ENCODE measurements at places on chromosomes 2 and 18.
A peak's percentile ranks its signal among the peaks of the same experiment; 100 is the strongest.

DNA sequence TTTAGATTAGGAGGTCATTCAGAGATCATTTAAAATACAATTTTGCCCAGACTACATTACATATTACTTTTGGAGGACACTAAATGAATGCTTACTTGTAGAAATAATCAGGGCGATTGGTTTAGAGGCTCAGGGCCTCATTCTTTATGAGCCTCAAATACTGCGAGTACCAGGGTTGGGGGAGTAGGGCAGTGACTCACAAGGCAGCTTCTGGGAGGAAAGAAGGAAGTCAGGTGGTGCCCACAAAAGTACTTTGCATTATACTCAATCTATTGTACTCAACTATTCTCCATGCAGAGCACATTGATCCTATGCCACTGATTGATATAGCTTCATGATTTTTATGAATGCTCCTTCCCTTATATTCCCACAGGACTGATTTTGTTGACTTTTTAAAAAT is 166.9 kb downstream of the SOCS6 start:
- no peak for DNase-seq

GRCh38 chr2:38409156-38410102 is 32.4 kb upstream of the ATL2 start:
- DNase-seq = peak; percentile 57

DNA sequence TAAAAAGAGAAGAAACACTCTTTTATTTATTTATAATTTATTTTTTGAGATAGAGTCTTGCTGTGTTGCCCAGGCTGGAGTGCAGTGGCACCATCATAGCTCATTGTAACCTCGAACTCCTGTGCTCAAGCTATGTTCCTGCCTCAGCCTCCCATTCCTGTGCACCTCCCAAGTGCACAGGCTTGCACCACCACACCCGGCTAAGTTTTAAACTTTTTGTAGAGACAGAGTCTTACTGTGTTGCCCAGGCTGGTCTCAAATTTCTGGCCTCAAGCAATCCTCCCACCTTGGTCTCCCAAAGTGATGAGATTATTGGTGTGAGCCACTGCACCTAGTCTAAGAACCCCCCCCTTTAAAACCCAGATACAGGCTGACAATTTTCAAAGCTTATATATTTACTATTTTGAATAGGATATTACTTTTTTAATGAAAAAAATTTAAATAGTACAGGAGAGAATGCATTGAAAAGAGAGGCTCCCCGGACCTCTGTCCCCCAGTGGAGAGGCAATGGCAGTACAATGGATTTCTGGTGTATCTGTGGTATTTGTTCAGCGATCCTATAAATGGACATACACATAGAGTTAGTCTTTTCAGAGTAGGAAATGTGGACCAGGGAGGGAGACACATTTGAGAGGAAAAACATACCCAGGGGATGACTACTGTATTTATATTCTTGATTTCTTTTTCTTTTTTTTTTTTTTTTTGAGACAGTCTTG is 48.1 kb upstream of the CNOT11 start:
- no peak for DNase-seq

DNA sequence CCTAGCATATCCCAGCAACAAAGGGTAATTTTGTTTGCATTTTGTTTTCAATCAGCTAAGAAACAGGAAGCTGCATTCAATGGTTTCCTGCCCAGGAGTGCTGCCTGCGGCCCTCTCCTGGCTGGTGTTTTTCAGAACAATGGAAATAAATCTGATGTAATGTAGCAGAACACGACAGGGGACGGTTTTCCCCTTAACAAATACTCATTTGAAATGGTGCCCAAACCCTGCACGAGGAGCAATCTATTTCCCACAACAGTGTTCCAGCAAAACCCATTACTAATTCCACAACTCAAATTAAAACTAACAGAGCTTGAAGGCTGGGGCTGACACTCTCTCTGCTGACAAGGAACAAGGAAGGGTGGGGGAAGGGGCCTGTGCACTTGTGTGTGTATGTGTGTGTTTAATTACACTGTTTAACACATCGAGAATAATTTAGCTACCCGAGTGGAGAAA is 8.7 kb downstream of the CAPN13 start:
- DNase-seq = no peak

DNA sequence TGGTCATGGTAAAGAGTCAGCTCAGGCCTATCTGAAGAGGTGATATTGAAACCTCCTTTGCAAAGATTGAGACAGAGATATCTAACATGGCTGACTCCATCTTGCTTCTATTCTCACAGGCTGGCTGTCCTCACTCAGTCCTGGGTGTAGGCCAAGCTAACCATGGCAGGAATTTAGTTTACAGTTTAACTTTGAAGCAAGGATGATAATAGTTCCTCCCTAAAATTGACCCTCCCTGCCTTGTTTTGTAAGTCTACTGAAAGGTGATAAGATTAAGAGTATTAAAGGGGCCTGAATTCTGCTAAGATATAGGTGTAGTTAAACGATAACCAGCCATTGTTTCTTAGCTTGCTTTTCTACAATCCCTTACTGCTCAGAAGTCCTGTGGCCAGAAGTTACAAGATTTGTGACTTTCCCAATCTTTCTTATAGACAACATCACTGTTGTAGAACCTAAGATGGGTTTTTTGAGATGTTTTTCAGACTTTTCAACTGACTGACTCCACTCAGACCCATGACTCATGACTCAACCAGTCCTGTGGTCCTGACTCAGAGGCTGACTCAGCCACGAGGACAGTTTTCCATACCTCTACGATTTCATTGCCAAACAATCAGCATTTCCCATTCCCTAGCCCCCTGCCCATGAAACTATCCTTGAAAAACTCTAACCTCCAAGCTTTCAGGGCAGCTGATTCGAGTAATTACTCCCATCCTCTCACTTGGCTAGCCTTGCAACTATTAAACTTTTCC is 195.7 kb upstream of the SESTD1 start:
- DNase-seq = no peak

DNA sequence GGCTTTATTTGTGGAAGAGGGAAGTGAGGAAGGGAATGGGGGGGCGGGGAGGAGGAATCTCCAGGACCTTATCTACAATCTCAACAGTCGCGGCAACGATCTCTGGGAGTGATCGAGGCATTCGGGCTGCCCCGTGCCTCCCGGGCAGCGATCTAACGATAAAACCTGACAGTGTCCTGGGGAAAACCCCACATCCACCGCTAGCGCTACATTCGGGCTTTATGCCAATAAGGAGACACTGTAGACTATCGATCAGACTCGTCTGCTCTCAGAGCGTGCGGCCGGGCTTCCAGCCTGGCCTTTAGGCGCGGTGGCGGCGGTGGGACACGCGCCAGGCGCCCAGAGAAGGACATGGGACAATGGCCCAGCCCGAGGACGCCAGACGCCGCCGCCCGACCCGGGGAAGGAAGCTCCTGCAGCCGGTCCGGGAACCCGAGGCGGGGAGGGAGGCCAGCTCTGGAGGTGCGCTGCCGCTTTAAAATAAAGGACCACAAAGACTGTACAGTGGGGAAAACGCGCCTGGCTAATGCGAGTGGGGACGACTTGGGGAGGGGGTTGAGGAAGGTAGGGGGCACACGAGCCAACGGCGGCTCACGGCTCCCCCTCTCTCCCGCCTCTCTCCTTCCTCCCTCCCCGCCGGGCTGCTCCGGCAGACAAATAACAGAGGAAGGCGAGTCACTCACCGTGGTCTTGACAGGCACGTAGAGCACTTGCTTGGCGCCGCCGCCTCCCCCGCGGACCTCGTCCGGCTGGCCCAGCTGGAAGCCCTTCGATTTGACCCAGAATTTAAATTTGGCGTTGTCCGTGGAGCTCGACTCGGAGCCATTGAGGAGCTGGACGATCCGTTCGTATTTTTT is 2.2 kb downstream of the NOL4 start:
- no peak for DNase-seq

GRCh38 chr2:16729335-16729734 is 63.7 kb upstream of the CYRIA start:
- no peak for DNase-seq

GRCh38 chr2:143742581-143742980 is 613.4 kb downstream of the ARHGAP15 start:
- no peak for DNase-seq

- DNase-seq = peak; percentile 16
Measured at GRCh38 chr2:239375278-239376061, 25.4 kb downstream of the HDAC4 start.

GRCh38 chr18:13481820-13482617 is 244.3 kb downstream of the FAM210A start:
- DNase-seq = no peak

GRCh38 chr2:171187819-171188218 is 27.1 kb upstream of the TLK1 start:
- no peak for DNase-seq

DNA sequence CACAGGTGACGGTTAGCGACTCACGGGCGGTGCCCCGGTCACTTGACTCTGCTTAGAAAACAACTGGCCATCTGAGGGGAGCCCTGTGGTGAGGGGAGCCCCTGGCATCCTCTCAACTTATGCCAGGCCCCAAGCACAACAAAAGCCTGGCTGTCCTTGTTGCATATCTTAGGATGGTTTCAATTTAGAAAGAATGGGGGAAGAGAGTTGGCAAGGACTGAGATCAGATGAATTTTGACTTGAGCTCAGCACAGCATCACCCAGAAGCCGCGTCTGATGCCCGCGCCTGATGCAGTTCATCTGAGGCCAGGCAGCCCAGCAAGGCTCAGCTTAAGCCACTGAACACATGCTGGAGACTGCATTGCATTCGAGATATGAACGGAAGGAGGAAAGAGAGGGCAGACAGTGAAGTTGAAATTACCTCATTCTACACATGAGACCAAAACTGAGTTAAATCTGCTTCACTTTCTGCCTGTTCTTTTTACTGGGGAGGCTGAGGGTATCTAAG is 36.8 kb downstream of the MYT1L start:
- DNase-seq = no peak

DNA sequence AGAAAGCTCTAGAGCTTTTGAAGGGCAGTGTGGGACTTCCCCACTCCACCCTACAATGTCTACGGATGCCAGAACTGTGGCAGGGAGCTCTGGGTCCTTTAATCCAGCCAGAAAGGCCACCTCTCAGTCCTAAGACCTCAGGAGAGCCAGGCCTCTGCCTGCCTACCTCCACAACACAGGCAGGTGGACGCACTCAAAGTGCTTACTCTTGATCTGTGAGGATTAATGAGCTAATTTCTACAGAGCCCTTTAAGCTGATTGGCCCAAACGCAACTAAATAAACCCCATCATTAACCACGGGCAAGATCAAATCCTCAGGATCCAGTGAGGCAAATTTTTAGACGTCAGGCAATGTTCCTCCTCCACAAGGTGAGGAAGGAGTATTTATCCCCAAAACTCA is 8.1 kb downstream of the STK39 start:
- no peak for DNase-seq

DNA sequence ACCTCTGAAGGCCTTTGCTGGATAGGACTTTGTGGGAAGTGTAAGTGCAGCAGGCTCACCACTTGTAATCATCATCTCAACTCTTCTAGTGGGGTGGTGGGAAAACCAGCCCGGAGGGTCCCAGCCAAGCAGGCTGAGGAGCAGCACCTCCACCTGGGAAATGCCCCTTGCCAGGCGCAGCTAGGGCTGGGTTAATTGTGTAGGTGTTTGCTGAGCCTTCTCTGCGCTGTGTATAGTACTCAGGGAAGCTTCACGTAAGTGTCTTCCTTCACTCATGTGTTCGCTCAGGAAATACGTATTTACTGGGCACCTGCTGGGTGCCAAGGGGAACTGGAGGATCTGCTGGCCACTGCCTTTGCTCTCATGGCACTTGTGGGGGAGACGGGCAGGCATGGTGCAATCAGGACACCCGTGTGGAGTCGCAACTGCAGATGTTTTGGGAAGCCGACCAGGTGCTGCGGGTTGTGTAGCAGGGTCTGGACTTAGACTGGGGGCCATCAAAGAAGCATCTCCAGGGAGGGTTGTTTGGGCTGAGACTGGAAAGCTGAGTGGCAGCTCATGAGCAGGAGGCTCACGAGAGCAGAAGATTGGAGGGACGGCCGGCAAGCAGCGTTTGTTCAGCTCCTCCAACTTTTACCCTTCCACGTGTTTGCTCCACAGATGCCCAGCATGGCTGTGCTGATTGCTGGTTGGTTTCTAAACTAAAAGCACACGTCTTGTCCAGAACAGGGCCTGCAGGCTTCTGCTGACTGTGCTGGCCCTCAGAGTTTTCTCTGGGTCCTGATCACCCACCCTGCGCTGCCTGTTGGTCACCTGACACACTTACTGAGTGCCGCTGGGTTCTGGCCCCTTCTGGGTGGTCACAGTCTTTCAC is 164.6 kb downstream of the LDLRAD4 start:
- no peak for DNase-seq

GRCh38 chr2:25304321-25304720 is 37.4 kb downstream of the DNMT3A start:
- DNase-seq = no peak

DNA sequence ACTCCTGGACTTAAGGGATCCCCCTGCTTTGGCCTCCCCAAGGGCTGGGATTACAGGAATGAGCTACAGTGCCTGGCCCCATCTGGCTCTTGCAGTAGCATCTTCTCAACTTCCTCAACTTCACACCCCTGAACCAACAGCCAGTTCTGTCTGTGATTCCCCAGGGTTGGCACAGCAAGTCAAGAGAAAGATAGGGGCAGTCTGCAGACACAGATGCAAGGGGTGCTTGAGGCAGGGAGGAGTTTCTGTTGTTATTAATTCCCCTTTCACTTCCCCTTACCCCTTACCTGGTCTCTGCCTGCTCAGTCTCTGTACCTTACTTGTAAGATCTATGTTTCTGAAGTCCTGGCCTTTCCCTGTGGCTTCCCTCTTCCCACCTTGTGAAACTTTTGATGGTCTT is 54.1 kb upstream of the MEX3C start:
- no peak for DNase-seq

DNA sequence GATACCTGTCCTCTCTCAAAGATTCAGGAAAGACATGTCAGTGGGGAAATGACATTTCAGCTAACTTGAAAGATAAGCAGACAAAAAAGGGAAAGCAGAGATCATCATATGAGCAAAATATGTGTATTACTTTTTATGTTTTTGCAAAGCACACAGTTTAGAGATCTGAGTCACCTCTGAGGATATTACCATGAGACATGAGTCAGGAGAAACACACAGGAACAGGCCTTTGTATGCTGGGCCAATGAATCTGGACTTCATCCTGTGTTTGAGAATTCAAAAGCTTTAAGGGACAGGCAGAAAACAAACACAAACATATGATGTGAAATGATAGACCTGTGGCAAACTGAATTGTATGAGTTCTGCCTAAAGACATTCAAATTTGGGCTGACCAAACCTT is 306.0 kb upstream of the EPC2 start:
- no peak for DNase-seq

Data from ovary (tissue), 10 donors.